Non-pigmented ciliary epithelial cell (primary cell): ENCODE measurements at places on chromosomes 4 and X.

GRCh38 chr4:81521708-81522107 lies 50.0 kb upstream of the RASGEF1B start:
- DNase-seq, result no peak

DNA sequence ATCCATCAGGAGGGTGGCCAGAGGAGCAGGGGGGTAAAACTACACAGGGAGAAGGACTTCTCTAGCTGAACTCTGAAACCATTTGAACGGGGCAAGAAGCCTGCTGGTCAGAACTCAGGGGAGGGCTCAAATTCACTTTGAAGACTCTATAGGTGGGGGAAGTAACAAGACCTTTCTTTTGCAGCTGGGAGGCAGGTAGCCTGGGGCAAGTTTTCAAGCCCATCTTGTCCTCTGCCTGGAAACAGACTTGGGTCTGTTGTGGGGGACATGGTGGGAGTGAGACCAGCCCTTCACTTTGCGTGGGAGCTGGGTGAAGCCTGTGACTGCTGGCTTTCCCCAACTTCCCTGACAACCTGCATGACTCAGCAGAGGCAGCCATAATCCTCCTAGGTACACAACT lies 312.3 kb downstream of the SPRY1 start:
- DNase-seq, result no peak

- no peak for DNase-seq
These were observed 53.8 kb upstream of the HGFAC start for GRCh38 chr4:3387943-3388361.

DNA sequence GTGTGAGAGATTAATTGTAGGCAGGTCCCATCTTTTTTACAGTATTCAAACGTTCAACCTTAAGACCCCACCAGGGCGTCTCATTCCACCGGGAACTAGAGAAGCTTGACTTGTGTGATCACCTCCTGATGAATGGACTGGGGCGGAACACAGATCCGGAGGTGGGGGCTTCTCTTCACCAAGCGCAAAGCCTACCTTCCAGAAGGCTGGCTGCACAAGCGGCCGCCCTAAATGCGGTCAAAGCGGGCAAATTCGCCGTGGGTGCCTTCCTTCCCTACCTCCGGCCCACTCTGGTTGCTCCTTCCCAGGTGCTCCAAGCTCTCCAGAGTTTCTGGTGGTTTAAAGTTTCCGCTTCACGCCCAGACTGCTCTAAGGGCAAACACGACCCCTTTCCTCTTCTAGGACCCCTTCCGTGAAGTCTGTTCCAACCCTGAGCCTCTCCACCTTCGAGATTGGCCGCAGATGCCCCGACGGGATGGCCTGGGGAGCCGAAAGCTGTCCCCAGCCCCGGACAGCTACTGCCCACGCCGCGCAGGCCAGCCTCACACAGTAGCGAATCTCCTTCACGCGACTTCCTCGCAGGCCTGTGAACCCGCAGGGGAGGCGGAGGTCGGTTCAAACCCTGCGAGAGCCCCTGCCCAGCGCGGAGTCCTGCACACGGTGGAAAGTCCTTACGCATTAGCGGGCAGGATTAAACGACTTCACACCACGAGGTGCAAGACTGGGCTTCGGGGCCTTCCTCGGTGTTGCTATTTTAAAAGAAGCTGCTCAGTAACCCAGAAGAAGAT lies 1.6 kb upstream of the WWC2 start:
- DNase-seq, result no peak

- no peak for DNase-seq
These were observed 98.1 kb upstream of the VCX3B start for GRCh38 chrX:8366481-8366880.

- DNase-seq, result peak; percentile 68
These were observed 83.6 kb downstream of the MXRA5 start for GRCh38 chrX:3262901-3263300.

- no peak for DNase-seq
These were observed 54.1 kb upstream of the GEMIN8 start for GRCh38 chrX:14083783-14084182.

GRCh38 chr4:131337936-131338335 lies 1811.2 kb upstream of the PCDH10 start:
- DNase-seq, result no peak

- DNase-seq, result no peak
These were observed 475.6 kb downstream of the PCDH10 start for GRCh38 chr4:133624744-133625143.

GRCh38 chrX:74525116-74525515 lies 89.3 kb downstream of the RLIM start:
- no peak for DNase-seq

GRCh38 chr4:188168726-188169373 lies 29.6 kb downstream of the TRIML1 start:
- no peak for DNase-seq

- no peak for DNase-seq
These were observed 255.7 kb upstream of the RPS6KA3 start for GRCh38 chrX:20522420-20522819.

GRCh38 chr4:144582105-144582850 lies 63.7 kb upstream of the HHIP start:
- no peak for DNase-seq

DNA sequence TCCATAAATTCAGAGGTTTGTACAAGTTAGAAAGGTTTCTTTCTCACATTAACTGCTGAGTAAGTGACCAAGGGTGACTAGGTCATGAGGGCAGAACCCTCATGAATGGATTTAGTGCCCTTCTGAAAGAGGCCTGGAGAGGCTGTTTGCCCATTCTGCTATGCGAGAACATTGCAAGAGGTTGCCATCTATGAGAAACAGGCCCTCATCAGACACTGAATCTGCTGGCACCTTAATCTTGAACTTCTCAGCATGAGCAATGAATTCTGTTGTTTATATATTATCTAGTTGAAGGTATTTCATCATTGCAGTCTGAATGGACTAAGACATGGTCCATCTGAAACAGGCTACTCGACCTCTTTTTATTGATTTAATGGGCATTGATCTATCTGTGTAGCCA lies 96.2 kb upstream of the GPRIN3 start:
- no peak for DNase-seq

- DNase-seq, result peak; percentile 59
These were observed 68.4 kb downstream of the ARHGEF38 start for GRCh38 chr4:105620640-105621323.
